Activated gamma-delta T cell treated with anti-CD3 and anti-CD28 coated beads, Interleukin-2, amount 50 U/mL, for 16 hours (primary cell): ENCODE measurements at places on chromosomes 1 and 21.

- no peak for DNase-seq
Observed at GRCh38 chr1:22344329-22344630, 107.4 kb upstream of the ZBTB40 start.

GRCh38 chr1:76948846-76949245, 81.6 kb downstream of the ST6GALNAC5 start:
- no peak for DNase-seq

GRCh38 chr1:8871539-8871935, 6.9 kb downstream of the ENO1 start:
- DNase-seq: no peak

DNA sequence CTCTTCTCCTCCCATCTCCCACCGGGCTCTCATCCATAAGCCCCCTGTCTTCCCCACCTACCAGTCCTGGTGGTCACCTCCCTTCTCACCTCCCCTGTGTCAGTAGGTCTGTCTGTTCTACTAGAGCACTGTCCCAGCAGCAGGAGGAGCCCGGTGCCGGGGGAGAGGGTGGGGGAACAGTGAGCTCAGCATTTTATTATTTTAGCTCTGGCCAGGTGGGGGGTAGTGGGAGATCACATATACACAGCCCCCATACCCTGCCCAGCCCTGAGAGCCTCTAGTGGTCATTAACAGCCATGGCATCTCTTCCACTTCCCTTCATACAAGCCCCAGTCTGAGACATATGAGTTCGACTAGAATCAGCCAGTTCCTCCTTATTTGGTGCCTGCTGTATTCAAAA, at the start of gene TMOD4:
Gene TMOD4 (minus strand): TSS at position 119 of the 400 bp plus-strand sequence. CDS start 1,106 bp downstream, outside the sequence.
- no peak for DNase-seq

GRCh38 chr21:39366563-39366962, 17.7 kb upstream of the HMGN1 start:
- no peak for DNase-seq

GRCh38 chr1:100778748-100779147, 59.2 kb downstream of the VCAM1 start:
- no peak for DNase-seq

GRCh38 chr1:114333690-114334089, 177.3 kb downstream of the TRIM33 start:
- DNase-seq: no peak

- DNase-seq: no peak
Observed at GRCh38 chr1:202056644-202057334, 46.4 kb downstream of the ELF3 start.

- no peak for DNase-seq
Observed at GRCh38 chr1:11990303-11991032, 10.2 kb downstream of the MFN2 start.

DNA sequence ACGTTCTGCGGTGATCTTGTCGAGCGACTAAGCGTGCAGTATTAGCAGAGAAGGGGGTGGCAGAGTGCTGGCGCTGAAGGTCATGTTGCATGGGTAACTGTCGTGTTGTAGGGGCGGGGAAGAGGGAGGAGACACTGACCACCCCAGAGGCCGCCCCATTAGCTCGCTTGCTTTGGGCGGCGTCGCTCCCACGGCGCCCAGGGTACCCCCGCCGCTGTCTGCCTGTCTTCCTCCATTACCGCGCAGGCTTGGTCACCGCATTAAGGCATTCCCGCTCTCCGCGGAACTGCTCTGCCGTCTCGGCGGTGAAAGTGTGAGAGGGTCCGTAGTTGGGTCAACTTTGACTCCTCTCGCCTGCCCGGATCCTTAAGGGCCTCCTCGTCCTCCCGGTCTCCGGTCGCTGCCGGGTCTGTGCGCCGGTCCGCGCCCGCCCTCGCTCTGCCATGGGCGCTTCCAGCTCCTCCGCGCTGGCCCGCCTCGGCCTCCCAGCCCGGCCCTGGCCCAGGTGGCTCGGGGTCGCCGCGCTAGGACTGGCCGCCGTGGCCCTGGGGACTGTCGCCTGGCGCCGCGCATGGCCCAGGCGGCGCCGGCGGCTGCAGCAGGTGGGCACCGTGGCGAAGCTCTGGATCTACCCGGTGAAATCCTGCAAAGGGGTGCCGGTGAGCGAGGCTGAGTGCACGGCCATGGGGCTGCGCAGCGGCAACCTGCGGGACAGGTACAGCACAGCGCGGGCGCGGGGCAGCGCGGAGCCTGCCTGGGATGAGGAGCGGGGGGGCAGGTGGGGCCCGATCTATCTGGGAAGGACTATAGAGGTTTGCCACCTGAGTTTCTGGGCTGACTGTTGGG, at the start of gene MTARC2:
Gene MTARC2 (plus strand): TSS at position 234 of the 846 bp plus-strand sequence. CDS start 210 bp downstream, at position 444.
- no peak for DNase-seq

DNA sequence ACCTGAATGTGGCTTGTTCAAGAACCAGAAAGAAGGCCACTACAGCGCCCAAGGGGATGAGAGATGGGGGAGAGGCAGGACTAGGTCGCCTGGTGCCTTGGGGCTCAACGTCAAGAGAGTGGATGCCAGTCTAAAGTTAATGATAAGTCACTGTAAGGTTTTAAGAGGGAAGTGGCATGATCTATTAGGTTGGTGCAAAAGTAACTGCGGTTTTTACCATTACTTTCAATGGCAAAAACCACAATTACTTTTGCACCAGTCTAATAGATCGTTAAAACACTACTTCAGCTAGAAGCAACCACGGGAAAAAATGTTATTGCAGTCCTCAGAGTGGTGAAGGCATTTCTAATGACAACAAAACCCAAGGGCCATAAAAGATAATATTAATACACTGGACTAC, 2.6 kb upstream of the GJB3 start:
- no peak for DNase-seq

DNA sequence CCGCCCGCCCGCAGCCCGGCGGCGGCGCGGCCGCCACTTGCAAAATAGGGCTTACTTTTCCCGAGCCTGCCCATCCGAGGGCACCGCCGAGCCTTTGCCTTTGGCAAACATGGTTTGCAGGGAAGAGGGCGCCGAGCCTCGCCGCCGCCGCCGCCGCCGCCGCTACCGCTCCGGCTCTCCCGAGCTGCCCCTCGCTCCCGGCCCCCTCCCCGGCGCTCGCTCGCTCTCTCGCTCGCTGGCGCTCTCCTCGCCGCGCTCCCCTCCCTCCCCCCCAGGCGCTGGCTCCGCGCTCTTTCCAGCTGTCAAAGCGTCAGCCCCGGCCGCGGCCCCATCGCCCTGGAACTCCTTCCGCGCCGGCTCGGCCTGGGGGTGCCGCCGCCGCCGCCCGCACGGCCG, 298 bp downstream of the SSBP3 start:
- no peak for DNase-seq

DNA sequence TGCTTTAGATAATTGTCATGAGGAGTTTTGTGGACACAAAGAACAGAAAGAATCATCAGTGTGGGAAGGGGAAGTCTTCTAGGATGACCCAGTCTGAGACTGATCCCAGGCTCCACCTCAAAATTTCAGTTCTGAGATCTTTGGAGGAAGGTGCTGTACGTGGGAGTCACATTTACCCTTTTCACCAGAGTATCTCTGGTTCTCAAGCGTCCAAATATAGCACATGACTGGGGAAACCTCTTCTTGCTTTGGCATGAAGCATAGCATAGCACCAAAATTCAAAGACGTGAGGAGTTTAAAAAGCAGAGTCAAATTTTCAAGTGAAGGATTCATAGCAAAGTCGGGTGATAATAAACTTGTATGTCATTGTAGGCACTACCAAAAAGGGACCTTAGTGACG, 96.5 kb downstream of the LRRC53 start:
- DNase-seq: no peak

- DNase-seq: no peak
Observed at GRCh38 chr1:10662824-10663677, 133.4 kb downstream of the CASZ1 start.

- DNase-seq: no peak
Observed at GRCh38 chr21:33359446-33359845, 34.7 kb downstream of the IFNAR1 start.

- DNase-seq: no peak
Observed at GRCh38 chr1:33288976-33289857, 31.7 kb downstream of the A3GALT2 start.

GRCh38 chr1:32047701-32048100, 25.0 kb upstream of the TMEM39B start:
- no peak for DNase-seq

DNA sequence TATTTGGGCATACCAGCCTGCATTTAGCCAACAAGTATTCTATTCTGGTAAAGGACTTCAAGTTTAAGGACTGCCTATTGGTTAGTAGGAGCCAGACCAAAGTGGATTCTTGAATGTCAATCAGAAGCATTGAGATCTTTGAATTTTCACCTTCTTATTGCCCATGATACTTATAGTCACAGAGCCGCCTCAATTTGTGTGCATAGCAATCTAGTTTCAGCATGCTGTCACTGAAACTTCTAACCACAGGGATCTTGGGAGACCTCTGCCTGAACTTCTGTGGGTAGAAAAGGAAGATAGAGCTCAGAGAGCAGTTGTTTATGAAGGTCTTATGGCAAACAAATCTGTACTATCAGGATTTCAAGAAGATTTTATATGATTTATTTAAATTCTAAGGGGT, 501.4 kb upstream of the USP24 start:
- no peak for DNase-seq

GRCh38 chr1:116956378-116956777, 45.2 kb upstream of the CD101 start:
- no peak for DNase-seq

- no peak for DNase-seq
Observed at GRCh38 chr1:164622068-164622845, 63.3 kb downstream of the PBX1 start.

GRCh38 chr1:72780212-72780611, 497.9 kb upstream of the NEGR1 start:
- no peak for DNase-seq

GRCh38 chr1:193952778-193953374, 766.5 kb upstream of the B3GALT2 start:
- DNase-seq: no peak

DNA sequence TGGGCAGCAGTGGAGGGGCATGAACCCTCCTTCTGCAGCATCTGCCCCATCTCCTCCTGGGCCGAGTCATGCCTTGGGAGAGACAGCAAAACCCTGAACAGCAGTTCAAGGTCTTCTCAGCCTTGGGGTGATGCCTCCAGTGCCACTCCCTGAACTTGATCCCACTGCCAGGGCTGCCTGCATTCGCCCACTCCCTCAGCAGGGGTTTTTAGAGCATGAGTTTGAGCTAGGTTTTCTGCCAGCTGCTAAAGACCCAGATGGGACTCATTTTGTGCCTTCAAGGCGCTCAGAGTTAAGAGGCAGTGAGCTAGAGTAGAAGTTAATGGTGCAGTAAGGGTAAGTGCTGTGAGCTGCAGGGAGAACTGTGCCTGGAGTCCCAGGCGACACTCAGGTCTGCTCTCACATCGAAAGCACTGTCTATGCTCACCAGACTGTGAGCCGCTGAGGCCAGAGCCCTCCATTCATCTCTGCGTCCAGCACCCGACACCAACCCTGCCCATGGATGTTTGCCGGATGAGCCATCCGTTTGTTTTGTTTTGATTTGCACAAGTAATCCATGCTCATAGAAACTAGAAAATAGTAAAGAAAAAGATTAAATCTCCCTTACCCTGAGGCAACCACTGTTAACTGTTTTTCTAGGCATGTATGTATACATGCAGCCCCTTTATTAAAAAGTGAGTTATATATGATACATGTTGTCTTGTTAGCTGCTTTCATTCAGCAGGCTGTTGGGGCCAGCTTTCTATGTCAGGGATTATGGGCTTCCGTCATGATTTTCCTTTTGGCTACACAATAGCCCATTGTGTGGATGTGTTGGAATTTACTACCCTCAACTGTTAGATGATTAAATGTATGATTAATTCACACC, 67.8 kb downstream of the VPS26C start:
- DNase-seq: no peak

GRCh38 chr21:38490411-38491020, 7.8 kb downstream of the ERG start:
- DNase-seq: no peak

- no peak for DNase-seq
Observed at GRCh38 chr1:181442181-181442525, 41.2 kb upstream of the CACNA1E start.

GRCh38 chr1:33512226-33513011, 40.0 kb downstream of the ZSCAN20 start:
- no peak for DNase-seq

DNA sequence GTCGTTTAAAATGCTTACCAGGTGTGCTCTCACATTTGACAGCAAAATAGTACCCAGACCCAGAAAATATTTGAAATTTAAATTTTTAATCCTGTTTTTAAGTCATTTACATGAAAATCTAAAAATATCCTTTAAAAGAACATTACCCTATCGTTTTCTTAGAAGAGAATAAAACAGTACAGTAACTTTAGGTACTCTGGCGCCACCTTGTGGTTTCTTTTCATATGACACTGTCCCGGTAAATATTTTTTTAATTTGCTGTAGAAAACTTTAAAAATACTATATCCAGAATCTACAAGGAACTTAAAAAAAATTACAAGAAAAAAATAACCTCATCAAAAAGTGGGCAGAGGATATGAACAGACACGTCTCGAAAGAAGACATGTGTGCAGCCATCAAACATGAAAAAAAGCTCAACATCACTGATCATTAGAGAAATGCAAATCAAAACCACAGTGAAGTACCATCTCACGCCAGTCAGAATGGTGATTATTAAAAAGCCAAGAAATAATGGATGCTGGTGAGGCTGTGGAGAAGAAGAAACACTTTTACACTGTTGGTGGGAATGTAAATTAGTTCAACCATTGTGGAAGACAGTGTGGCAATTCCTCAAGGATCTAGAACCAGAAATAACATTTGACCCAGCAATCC, 129.2 kb downstream of the RGS21 start:
- DNase-seq: peak; percentile 43

GRCh38 chr1:10398278-10398733, 558 bp upstream of the PGD start:
- DNase-seq: no peak

- no peak for DNase-seq
Observed at GRCh38 chr1:192794768-192795035, 14.1 kb upstream of the RGS2 start.

GRCh38 chr1:231776010-231776756, 149.6 kb downstream of the DISC1 start:
- no peak for DNase-seq

- DNase-seq: no peak
Observed at GRCh38 chr1:70034403-70034802, 171.0 kb downstream of the LRRC40 start.

DNA sequence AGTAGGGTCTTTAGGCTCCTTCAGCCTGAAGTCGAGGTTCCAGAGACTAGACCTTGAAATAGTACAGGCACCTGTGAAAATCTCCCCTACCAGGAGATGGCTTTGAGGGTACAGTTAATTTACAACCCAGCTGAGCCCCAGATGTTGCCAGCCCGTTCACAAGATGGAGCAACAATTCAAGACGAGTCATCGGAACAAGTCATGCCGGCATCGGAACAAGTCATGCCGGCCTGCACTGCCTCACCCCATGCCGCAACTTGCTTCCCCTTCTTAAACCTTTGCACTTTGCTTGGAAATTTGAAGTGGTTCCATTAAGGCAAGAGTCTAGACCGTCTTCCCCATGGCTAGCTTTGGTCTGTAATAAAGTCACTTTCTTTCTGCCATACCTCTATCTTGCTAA, 16.0 kb downstream of the HHAT start:
- DNase-seq: no peak
